ENCODE measurements at places on chromosomes 3 and 15. TPM values are rescaled to one million over a fixed set of nuclear protein-coding genes. Genes with fewer than 3 reads are reported as not detected.

GRCh38 chr3:149010504-149010951, 19.2 kb downstream of the GYG1 start:
- DNase-seq, result no peak
- no peaks in the 10 kb centered on the region for H3K27me3 ChIP-seq
- no peaks in the 10 kb centered on the region for H3K4me1 ChIP-seq
- H3K4me3 ChIP-seq, result no peak overlapping the region
- no peaks in the 10 kb centered on the region for H3K36me3 ChIP-seq

GRCh38 chr3:13440204-13440817, 20.2 kb upstream of the NUP210 start:
- no peak for DNase-seq
- H3K4me3 ChIP-seq, result no peak overlapping the region
- no peaks in the 10 kb centered on the region for H3K27me3 ChIP-seq
- H3K27ac ChIP-seq, result no peak overlapping the region
- H3K4me1 ChIP-seq, result no peaks in the 10 kb centered on the region

GRCh38 chr15:71048913-71049675, 66.2 kb upstream of the THSD4 start:
- H3K27me3 ChIP-seq, result no peaks in the 10 kb centered on the region
- H3K4me1 ChIP-seq, result no peaks in the 10 kb centered on the region
- no peaks in the 10 kb centered on the region for H3K36me3 ChIP-seq
- DNase-seq, result no peak
- H3K4me3 ChIP-seq, result no peak overlapping the region

- H3K27ac ChIP-seq, result no peak overlapping the region
- no peaks in the 10 kb centered on the region for H3K4me1 ChIP-seq
- H3K27me3 ChIP-seq, result no peaks in the 10 kb centered on the region
- no peak overlapping the region for H3K4me3 ChIP-seq
- no peak for DNase-seq
- no peaks in the 10 kb centered on the region for H3K36me3 ChIP-seq
These were observed 311.5 kb downstream of the CNTN3 start for GRCh38 chr3:74302969-74303368.

The C3orf49 gene
- total RNA-seq, result not detected

The BFSP2 gene
- total RNA-seq, result not detected

DNA sequence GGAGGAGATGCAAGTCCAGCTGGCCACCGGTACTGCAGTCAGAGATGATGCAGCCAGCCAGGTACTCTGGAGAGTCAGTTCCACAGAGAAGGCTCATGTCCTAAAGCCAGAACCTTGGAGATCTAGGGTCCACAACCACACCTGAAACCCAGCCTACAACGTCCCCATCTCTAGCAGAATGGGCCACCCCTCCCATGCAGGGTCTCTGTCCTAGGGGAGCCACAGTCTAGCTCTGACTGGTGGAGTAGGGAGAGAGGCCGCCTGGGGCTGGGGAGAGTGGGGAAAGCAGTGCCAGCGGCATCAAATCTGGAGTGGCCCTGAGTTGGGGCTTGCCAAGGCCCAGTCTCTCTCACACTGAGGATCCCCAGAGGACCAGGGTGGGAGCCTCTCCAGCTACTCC, 43.5 kb downstream of the PTH1R start:
- H3K4me3 ChIP-seq, result no peak overlapping the region
- no peaks in the 10 kb centered on the region for H3K36me3 ChIP-seq
- no peak overlapping the region for H3K27ac ChIP-seq
- no peaks in the 10 kb centered on the region for H3K4me1 ChIP-seq

- H3K4me3 ChIP-seq, result no peak overlapping the region
- DNase-seq, result no peak
- no peaks in the 10 kb centered on the region for H3K4me1 ChIP-seq
- no peaks in the 10 kb centered on the region for H3K36me3 ChIP-seq
These were observed 47.1 kb downstream of the FAH start for GRCh38 chr15:80199869-80200268.

- no peak for DNase-seq
- H3K36me3 ChIP-seq, result no peaks in the 10 kb centered on the region
- H3K4me1 ChIP-seq, result no peaks in the 10 kb centered on the region
These were observed 761.4 kb downstream of the NAALADL2 start for GRCh38 chr3:175620532-175620931.

The DGKG gene
- total RNA-seq, result 4.1 TPM

- H3K4me1 ChIP-seq, result peaks cover 10% of the 10 kb centered on the region
- no peaks in the 10 kb centered on the region for H3K27me3 ChIP-seq
- peak; percentile 82 for DNase-seq
- peak overlapping the region; percentile 33 for H3K27ac ChIP-seq
These were observed 25.7 kb upstream of the GALNT15 start for GRCh38 chr3:16148783-16149182.

- H3K4me3 ChIP-seq, result no peak overlapping the region
- no peaks in the 10 kb centered on the region for H3K27me3 ChIP-seq
- no peak for DNase-seq
- no peaks in the 10 kb centered on the region for H3K36me3 ChIP-seq
These were observed 4.0 kb downstream of the CCDC9B start for GRCh38 chr15:40336744-40337122.

DNA sequence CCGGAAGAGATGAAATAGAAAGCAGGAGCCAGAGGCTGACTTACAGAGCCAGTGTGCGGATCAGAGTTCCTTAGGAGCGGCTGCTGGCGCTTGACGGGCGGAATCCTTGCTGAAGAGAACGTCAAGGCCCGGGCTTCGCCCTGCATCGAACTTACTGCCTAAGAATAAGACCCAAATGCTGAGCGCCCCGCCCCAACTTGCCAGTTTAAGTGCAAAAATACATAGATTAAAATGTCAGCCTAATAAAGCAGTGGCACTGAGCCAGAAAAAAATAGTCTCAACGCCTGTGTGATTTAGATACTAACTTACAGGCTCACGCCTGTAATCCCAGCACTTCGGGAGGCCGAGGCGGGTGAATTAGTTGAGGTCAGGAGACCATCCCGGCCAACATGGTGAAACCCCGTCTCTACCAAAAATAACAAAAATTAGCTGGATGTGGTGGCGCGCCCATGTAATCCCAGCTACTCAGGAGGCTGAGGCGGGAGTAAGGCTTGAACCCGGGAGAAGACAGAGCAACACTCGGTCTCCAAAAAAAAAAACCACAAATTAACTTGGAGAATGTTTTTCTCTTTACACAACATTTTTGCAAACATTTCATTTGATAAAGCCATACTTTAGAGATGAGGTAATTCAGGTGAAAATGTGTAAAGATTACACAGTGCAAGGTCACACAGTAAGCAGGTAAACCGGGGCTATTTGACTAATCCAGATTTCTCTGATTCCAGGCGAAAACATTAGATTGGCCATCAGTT, 1.2 kb upstream of the UBP1 start:
- H3K27ac ChIP-seq, result peak overlapping the region; percentile 76
- peak overlapping the region; percentile 48 for H3K4me3 ChIP-seq
- H3K27me3 ChIP-seq, result no peaks in the 10 kb centered on the region
- no peaks in the 10 kb centered on the region for H3K36me3 ChIP-seq

The ZNF501 gene
- 5.8 TPM for total RNA-seq

DNA sequence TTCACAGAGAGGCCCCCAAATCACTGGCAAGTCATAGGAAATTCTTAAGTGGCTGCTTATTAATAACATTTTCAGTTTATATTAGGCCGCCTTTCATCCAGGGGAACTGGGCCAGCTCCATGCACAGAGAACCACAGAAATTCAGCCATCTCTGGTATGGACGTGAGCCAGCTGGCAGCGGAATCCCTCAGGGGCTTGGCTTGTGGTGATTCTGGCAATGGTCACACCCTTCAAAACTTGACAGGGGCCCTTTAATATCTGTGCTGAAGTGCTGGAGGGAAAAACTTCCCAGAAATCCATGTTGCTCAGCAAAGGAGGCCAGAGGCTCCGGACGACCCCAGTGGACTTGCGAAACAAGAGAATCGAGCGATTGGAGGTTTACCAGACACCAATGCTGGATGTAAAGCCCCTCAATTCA, 11.3 kb downstream of the PRICKLE2 start:
- H3K27me3 ChIP-seq, result no peaks in the 10 kb centered on the region
- H3K4me3 ChIP-seq, result peak overlapping the region; percentile 11
- H3K36me3 ChIP-seq, result no peaks in the 10 kb centered on the region
- peak; percentile 87 for DNase-seq

DNA sequence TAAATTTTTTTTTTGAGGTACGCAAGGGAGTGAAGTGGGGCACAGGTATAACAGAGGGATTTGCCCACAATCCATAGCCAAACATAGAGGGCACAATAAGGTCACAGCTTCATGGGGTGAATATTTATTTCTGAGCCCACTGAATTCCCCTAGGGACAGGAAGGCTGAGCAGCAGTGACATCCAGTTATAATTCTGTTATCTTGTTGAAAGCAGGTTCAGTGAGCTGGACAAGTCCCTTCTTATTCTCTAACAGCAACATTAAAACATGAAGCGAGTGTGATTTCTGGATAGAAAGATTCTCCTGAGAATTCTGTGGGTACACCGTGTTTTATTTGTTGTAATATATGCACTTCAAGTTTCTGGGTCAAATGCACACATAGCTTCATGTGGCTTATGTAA, 538.2 kb downstream of the NAALADL2 start:
- H3K4me3 ChIP-seq, result no peak overlapping the region
- no peaks in the 10 kb centered on the region for H3K27me3 ChIP-seq
- no peak overlapping the region for H3K27ac ChIP-seq
- no peaks in the 10 kb centered on the region for H3K4me1 ChIP-seq

DNA sequence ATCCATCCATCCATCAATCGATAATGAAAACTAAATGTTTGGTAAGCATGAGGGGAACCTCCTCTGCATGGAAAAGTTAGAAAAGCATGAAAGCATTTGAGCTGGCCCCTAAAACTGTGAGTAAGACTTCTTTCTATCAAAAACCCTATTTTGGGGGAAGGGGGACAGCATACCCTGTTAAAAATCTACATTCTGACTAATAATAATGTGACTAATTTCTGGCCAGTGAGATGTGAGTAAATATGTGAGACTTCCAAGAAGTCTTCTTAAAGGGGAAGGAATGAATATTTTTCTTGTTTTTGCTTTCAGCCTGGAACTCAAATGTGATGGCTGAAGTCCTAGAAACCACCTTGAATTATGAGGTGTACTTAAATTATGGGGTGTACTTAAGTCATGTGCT, 54.9 kb downstream of the C3orf85 start:
- H3K27ac ChIP-seq, result no peak overlapping the region
- H3K27me3 ChIP-seq, result no peaks in the 10 kb centered on the region
- no peaks in the 10 kb centered on the region for H3K36me3 ChIP-seq
- no peaks in the 10 kb centered on the region for H3K4me1 ChIP-seq
- H3K4me3 ChIP-seq, result no peak overlapping the region
- DNase-seq, result no peak

The ACP3 gene
- total RNA-seq, result 2.5 TPM

DNA sequence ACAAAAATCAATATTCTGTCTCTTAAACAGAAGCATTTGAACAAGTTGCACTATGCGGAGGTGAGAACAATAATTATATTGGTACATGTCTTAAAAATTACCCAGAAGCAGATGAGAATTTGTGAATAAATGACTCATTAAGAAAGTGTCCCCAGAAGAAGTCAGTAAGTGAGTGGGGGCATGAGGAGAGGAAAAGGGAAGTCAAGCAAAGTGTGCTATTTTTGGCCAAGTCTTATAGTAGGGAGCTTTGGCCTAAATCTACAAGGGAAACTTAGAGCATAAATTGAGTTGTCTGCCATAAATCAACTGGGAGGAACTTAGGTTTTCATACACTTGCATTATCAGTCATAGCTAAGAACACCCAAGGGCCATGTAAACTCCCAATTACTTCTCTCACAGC, 86.9 kb upstream of the SATB1 start:
- H3K27ac ChIP-seq, result no peak overlapping the region
- no peaks in the 10 kb centered on the region for H3K27me3 ChIP-seq
- H3K4me1 ChIP-seq, result no peaks in the 10 kb centered on the region
- no peak overlapping the region for H3K4me3 ChIP-seq

The GXYLT2 gene
- 86.0 TPM for total RNA-seq

- no peak overlapping the region for H3K4me3 ChIP-seq
- no peaks in the 10 kb centered on the region for H3K27me3 ChIP-seq
- no peaks in the 10 kb centered on the region for H3K36me3 ChIP-seq
- H3K4me1 ChIP-seq, result peaks cover 21% of the 10 kb centered on the region
These were observed 8.6 kb downstream of the TLE3 start for GRCh38 chr15:70088887-70089691.

GRCh38 chr3:129940086-129940485, 34.4 kb upstream of the TRH start:
- DNase-seq, result no peak
- H3K27me3 ChIP-seq, result no peaks in the 10 kb centered on the region
- H3K27ac ChIP-seq, result no peak overlapping the region
- H3K36me3 ChIP-seq, result no peaks in the 10 kb centered on the region

DNA sequence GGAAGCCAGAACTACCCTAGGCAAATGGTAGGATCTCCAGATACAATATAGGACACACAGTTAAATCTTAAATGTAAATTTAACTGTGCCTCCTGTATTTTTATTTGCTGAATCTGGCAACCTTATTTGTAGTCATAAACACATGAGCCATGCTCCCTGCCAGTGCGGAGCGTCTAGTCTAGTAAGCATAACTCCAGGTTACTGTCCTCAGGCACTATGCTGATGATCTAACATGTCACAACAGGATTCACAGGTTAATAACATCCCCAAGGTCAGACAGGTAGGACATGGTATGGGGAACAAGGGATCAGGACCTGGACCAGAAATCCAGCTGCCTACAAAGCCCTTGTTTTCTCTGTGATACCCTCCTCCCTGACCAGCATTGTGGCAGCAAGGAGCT, 305.1 kb downstream of the CACNA2D3 start:
- no peak for DNase-seq
- H3K36me3 ChIP-seq, result no peaks in the 10 kb centered on the region
- H3K27me3 ChIP-seq, result no peaks in the 10 kb centered on the region
- no peaks in the 10 kb centered on the region for H3K4me1 ChIP-seq
- no peak overlapping the region for H3K4me3 ChIP-seq
- no peak overlapping the region for H3K27ac ChIP-seq

DNA sequence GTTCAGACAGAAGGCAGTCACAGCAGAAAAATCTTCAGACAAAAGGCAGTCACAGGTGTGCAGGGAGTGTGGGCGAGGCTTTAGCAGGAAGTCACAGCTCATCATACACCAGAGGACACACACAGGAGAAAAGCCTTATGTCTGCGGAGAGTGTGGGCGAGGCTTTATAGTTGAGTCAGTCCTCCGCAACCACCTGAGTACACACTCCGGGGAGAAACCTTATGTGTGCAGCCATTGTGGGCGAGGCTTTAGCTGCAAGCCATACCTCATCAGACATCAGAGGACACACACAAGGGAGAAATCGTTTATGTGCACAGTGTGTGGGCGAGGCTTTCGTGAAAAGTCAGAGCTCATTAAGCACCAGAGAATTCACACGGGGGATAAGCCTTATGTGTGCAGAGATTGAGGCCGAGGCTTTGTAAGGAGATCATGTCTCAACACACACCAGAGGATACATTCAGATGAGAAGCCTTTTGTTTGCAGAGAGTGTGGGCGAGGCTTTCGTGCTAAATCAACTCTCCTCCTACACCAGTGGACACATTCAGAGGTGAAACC, 27.6 kb downstream of the ZNF589 start:
- H3K4me3 ChIP-seq, result no peak overlapping the region
- H3K27me3 ChIP-seq, result no peaks in the 10 kb centered on the region
- no peak overlapping the region for H3K27ac ChIP-seq
- H3K36me3 ChIP-seq, result no peaks in the 10 kb centered on the region
- no peak for DNase-seq
- no peaks in the 10 kb centered on the region for H3K4me1 ChIP-seq

The SLC22A13 gene
- 0.25 TPM for total RNA-seq

GRCh38 chr15:70234256-70234905, 136.7 kb upstream of the TLE3 start:
- no peaks in the 10 kb centered on the region for H3K27me3 ChIP-seq
- no peaks in the 10 kb centered on the region for H3K36me3 ChIP-seq
- no peak overlapping the region for H3K27ac ChIP-seq
- H3K4me1 ChIP-seq, result no peaks in the 10 kb centered on the region
- no peak for DNase-seq

The CFAP100 gene
- 2.8 TPM for total RNA-seq

All from ovary (tissue), 10 donors.